ENCODE measurements at places on chromosomes 11 and 22.

- DNase-seq, result no peak
Measured at GRCh38 chr11:46684367-46684766, 16.1 kb downstream of the ARHGAP1 start.

- no peak for DNase-seq
Measured at GRCh38 chr22:49137206-49137840, 690.4 kb downstream of the BRD1 start.

GRCh38 chr11:111358038-111359001 is 20.8 kb downstream of the POU2AF1 start:
- no peak for DNase-seq

GRCh38 chr11:96213500-96213899 is 129.5 kb downstream of the MAML2 start:
- DNase-seq, result no peak

DNA sequence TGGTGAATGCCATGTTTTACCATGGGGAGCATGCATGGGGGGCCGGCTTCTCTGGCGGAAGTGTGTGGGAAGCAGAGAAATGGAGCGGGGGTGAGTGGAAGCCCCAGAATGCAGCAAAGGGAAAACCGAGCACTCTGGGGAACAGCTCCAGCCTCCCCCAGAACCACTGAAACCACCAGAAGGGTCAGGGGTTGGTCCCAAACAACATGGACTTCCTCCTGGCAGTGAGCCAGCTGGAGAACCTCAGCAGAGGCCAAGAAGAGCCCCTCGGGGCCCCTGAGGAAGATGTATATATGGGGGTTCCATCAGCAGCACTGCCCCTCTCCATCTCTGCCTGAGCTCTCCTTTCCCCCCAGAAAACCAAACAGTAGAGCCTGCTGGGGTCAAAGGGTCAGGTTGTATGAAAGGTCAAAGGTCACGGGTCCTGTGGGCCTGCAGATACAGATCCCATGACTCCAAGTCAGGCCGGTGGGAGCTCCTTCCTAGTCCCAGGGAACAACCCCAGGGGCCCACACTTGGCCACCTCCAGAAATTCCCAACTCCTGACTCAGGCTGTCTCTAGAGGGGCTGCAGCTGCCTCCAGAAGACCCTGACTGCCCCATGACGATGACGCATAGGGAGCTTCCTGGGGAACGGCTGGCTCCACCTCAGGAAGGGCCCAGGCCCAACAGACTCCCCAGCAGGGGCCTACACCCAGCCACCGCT is 48.5 kb upstream of the TIMP3 start:
- DNase-seq, result peak; percentile 42

DNA sequence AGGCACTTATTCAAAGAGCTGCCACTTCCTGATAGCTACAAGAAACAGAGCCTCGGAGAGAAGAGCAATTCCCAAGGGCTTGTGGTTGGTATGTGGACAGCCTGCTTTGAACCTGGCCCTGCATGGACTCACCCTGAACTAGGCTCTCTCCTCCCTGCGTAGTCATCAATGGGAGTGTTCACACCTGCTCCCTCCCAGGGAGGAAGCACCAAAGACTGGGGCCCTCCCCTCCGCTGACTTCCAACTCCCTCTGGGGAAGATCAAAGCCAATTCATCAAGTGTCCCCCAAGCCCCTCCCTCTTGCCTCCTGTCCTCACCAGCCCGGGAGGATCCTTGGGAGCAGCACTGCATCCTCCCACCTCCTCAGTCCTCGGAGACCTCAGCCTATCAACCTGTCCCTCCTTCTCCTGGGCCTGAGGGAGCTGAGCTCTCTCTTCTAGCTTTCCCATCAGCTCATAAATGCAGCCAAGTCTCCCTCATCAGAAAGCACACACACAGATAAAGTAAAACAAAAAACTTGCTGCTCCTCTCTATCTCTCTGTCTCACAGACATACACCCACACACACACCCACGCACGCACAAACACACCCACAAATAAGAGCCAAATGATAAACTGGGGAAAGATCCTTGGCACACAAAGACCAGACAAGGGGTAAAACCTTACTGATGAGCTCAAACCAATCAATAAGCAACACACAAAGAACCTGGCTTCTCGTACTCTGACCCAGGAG is 3.3 kb downstream of the A4GALT start:
- DNase-seq, result peak; percentile 90

GRCh38 chr11:12546660-12547059 is 127.6 kb upstream of the TEAD1 start:
- DNase-seq, result no peak

Measured in ELF-1 (cell line).